ENCODE measurements at places on chromosomes 7 and 10.

DNA sequence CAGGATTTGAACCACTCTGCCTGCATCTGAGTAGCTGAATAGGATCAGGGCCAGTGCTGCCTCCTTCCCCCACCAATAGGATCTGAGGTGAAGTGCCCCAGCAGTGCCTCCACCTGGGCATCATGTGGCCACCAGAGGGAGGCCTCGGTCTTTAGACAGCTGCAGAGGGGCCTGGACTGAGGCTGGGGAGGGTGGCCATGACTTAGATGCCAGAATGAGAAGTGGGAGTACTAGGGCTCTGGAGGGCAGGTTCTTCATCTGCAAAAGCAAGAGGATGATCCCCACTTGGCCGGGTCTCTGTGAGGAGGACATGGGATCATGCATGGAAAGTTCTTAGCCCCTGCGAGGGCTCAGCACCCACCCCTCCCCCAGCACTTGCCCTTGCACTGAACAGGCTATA, 56.9 kb downstream of the NEUROG3 start:
- no peak for DNase-seq

- DNase-seq = no peak
Measured at GRCh38 chr10:22029445-22030236, 26.1 kb upstream of the DNAJC1 start.

DNA sequence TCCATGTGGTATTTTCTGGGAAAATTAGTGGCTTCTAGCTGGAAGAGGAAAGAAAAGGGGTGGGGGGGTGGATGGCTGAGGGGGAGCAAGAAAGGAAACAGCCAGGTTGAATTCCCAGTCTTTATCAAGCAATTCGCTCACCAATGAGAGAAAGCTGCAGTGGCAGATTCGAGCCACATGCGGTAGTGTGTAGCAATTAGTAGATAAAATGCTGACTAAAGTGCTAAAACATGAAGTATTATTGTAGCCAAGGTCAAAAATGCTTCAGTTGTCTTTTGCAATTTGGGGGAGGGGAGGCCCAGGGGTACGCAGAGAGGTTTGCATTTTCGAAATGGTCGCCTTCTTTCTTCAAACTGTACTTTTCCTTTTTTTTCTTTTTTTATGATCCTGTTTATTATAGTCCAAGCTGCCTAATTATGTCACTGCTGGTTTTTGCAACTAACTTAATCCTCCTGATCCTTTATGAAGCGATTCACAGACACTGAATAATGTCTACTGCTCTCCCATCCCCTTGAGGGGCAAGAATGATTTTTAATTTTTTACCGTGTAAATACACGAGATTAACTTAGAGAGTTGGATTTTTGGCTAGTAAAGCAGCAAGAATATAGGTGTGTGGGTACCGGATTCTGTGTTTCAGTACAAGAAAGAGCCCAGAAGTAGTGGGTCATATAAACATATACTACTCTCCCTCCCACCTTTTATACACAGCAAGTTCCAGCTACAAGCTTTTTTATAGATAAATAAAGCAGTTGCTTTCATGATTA, 3.6 kb upstream of the ARID5B start:
- peak; percentile 56 for DNase-seq

- no peak for DNase-seq
Measured at GRCh38 chr7:70005480-70005879, 407.2 kb downstream of the AUTS2 start.

DNA sequence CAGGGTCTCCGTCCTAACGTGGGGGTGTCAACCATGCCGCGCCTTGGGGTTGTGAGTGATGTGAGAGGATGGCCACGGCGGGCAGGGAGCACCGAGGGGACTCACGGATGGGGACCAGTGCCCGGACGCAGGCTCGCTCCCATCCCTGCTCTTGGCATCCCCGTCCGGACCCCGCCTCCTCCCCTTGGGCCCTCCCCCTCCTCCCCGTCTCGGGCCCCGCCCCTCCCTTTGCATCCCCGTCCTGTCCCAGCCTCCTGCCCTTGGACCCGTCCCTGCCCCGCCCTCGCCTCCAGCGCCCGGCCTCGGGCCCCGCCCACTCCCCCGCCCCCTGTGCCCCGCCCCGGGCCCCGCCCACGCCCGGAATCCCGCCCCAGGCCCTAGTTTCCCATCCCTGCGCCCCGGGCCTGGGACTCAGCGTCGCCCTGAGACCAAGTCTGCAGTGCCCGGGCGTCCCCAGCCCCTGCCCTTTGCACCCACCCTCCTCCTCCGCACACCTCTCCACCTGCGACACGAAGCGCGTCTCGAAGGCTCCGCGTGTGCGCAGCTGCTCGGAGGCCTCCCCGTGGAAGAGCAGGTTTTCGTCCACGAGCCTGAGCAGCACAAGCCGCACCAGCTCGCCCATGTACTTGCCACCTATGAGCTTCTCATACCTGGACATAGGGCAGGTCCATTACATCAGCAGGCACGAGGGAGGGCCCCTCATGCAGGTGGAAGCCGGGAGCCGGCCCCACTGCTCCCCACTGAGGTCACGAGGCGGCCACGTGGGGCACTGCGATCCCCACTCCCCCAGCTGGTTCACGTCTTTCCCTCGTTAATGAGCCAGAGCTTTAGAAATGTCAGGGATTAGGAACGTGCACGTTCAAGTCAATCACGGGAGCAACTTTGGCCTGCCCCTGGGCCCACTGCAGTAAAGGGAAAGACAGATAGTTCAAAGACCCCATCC, 5.1 kb upstream of the MYL7 start:
- DNase-seq = peak; percentile 93

DNA sequence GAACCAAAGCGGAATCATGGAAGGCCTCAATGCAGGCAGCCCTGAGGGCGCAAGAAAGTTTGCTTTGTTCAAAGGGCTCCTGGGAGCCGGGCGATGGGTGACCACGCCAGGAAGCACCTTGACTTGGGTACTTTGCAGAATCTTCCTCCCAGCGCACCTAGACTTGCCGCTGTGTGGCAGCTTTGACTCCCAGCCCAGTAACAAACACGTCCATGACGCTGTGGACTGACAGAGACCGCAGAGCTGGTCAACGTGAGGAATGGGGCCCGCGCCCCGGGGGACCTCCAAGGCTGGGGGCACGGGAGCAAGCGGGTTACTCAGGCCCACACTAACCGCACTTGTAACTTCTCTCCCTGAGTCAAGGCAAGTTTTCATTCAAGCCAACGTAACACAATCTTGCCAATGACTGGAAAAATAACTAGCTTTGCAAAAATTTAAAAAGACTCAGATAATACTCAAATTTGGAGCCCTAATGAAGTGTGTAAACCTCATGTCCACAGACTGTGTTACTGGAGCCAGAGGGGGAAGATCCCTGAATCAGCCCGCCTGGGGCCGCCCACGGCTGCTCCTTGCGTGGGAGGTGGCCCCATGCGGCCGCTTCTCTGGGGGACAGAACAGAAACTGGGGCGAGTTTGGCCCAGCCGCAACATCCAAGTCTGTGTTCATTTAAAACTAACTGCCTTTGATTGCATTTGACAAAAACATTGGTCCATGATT, 130.8 kb downstream of the DNAJB6 start:
- no peak for DNase-seq

DNA sequence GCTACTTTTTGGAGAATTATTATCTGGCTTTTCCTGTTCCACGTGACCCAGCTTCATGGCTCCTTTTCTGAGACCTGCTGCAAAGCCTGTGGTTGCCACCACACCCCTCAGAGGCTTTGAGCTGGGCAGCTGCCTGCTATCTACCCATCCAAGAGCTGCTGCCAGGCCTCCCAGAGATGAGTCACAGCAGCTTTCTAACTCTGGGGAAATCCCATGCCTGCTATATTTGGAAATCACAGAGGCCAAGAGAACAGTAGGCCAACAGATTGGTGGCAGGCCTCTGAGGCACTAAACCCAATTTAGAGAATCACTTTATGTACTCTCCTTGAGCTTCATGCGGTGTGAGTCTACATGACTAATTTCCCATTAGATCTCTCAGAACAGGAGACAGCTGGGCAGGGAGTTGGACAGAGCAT, 35.2 kb downstream of the SGCE start:
- DNase-seq = peak; percentile 93

- no peak for DNase-seq
Measured at GRCh38 chr7:130957137-130957513, 223.1 kb upstream of the KLF14 start.

- no peak for DNase-seq
Measured at GRCh38 chr7:147513451-147513850, 1077.1 kb upstream of the C7orf33 start.

DNA sequence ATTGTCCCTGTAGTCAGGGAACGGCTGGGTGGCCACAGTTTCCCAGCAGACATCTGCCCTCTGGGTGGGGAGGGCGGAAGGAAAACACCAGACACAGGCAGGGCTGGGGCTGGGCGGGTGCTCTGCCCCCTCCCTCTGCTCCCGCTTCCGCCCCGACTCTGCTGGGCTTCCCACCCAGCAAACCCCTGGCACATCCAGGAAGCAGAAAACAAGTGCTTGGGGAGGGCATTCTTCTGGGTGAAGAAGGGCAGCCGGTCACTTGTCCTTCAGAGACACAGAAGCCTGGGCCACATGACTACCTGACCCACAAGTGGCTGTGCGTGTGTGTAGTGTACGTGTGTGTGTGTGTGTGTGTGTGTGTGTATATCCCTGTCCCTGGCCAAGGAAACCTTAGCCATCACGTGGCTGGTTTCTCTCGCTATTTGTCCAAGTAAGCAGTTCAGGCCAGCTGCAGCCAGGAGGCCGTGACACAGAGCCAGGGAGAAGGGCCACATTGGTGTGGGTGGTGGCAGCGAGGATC, 77.9 kb downstream of the ZMIZ1 start:
- no peak for DNase-seq

GRCh38 chr7:6310271-6310993, 38.0 kb upstream of the CYTH3 start:
- no peak for DNase-seq

Measured in AG08395 (cell line).